ENCODE measurements at places on chromosomes 7 and 10. TPM values are rescaled to one million over a fixed set of nuclear protein-coding genes. Genes with fewer than 3 reads are reported as not detected.

Gene KIN
- polyA plus RNA-seq, result 2.6 TPM

Gene WNT16
- polyA plus RNA-seq, result not detected

Gene SPDYE3
- not detected for polyA plus RNA-seq

GRCh38 chr10:119449760-119450461 is 92.6 kb downstream of the RGS10 start:
- peak; percentile 39 for DNase-seq

DNA sequence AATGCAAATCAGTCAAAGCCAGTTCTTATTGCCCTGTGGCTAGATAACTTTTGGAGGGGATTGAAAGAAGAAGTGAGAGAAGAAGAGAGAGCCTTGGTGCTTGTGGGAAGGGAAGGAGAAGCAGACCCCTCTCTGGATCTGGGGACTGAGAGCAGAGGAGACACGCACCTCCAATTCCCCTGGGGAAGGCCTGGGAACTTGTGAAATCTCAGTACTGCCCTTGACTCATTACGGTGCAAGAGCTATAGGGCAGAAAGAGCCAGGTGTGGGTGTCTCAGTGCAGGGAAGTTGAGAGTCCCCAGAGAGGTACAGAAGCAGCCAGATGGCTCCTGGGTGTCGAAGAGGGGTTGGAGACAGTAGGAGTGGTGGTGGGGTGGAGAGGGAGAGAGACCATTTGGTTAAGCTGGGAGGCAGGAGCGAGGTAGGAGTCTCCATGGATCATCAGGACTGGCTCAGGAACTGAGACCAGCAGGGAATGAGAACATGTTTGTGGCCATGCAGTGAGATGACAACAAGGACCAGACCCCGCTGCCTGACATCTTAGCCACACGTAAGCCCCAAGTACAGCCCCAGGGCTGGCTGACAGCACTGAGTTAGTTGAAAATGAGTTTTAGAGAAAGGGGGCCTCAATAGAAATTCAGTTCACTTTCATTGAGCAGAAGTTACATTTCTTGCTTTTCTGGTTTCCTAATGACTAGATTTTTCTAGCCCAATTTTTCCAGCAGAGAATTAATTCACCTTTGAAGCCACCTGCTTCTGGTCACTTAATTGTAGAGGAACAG is 238.2 kb downstream of the BUB3 start:
- no peak for DNase-seq

GRCh38 chr7:136635751-136636150 is 232.7 kb upstream of the CHRM2 start:
- DNase-seq, result no peak

DNA sequence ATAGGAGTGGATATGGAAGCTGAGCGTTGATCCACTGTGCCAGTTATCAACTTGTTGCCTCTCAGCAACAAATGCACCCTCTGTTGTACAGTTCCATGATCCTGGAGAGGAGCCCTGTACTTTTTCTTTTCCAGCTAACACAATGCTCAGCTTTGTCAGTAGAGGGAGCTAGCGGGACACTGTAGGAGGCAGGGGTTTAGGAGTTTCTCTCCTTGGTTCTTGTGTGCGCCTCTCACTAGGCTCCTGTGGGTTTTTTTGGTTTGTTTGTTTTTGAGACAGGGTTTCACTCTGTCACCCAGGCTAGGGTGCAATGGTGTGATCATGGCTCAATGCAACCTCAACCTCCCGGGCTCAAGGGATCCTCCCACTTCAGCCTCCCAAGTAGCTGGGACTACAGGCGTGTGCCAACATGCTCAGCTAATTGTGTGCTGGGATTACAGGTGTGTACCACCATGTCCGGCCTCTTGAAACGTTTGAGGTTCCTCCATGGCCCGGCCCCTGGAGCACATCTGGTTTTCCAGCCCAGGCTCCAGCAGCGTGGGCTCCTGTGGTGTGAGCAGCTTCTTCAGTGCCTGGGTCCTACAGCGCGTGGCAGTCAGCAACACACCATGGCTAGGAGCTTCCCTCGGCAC is 12.0 kb upstream of the MARVELD1 start:
- DNase-seq, result peak; percentile 75

DNA sequence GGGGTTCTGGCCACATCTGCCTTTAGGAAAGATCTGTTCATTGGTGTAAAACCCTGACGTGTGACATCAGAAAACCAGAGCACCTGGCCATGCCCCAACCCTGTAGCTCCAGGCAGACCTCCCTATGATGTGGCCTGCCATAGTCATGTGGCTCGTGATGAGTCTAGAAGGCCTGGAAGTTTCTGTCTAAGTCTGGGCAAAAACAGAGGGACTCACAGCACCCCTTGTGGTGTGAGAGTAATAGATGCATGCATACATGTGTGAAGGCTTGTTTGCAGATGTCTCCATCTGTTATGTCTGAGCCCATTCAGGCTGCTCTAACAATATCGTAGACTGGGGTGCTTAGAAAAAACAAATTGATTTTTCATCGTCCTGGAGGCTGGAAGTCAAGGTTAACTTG is 309.3 kb downstream of the PAXIP1 start:
- DNase-seq, result no peak

All from mammary epithelial cell (primary cell).